ENCODE measurements at places on chromosomes 13 and 19.

DNA sequence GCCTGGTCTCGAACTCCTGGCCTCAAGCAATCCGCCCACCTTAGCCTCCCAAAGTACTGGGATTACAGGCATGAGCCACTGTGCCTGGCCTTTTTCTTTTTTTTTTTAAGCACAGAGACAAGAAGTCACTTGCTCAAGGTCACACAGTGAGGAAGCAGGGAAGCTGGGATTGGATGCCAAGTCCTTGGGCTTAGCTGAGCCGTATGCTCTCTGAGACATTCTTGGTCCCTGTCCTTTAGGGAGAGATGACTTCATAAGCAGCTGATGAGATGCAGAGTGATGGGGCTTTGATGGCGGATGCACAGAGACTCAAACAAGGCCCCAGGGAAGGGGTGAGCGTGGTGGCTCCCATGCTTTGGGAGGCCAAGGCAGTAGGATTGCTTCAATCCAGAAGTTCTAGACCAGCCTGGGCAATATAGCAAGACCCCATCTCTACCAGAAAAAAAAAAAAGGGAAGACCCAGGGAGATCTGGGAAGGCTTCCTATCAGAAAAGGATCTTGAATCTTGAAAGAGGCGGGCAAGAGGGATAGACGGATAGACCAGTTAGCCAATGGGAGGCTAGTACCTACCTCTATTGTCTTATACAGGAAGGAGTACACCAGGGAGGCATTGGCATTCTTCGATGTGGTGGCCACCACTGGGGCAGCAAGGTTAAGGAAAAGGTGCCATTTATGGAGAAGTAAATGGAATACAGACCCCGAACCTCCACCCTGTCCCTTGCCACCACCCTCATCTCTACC lies 3.9 kb downstream of the AP1M2 start:
- DNase-seq = no peak

GRCh38 chr19:10219678-10220077 lies 11.5 kb downstream of the S1PR2 start:
- no peak for DNase-seq

DNA sequence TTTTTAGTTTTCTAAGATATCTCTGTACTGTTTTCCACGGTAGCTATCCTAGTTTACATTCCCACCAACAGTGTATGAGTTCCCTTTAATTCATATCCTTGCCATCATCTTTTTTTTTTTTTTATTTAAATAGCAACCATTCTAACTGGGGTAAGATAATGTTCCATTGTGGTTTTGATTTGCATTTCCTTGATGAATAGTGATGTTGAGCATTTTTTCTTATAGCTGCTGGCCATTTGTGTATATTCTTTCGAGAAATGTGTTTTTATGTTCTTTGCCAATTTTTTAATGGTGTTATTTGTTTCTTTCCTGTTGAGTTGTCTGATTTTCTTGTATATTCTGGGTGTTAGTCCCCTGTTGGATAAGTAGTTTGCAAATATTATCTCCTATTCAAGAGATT lies 454.8 kb downstream of the DACH1 start:
- DNase-seq = no peak

- no peak for DNase-seq
These were observed 8.0 kb downstream of the GPATCH1 start for GRCh38 chr19:33089010-33089409.

DNA sequence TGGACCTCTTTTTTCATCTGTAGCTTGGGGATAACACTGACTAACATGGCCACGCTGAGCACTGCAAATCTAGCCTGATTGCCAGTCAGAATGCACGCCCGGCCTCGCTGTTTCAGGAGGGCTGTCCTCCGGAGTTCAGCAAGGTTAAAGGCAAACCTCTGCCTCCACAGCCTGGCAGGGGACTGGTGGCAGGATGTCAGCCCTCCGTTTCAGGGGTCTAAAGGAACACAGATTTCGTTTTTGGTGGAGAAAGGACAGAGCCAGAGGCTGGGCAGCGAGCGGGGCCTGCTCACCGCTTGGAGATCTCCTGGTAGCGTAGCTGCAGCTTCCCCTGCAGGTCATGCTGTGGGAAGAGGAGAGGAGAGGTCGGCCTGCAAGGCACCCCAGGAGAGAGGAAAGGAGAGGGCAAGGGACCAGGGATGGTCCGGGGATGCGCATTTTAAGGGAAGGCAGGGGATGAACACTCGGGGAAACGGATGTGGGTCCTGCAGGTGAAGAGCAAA lies 560 bp downstream of the NDUFA7 start:
- peak; percentile 64 for DNase-seq
